ENCODE measurements at places on chromosomes 6 and 20.

DNA sequence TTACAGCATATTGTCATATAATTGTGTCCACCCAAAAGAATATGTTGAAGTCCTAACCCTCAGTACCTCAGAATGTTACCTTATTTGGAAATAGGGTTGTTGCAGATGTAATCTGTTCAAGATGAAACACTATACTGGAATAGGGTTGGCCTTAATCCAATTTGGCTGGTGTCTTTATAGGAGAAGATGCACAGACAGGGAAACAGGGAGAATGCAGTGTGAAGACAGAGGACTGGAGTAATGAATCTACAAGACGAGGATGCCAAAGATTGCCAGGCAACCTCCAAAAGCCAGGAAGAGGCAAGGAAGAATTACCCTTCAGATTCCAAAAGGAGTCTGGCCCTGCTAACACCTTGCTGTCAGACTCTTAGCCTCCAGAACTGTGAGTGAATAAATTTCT, 482.9 kb downstream of the PTPRT start:
- DNase-seq = no peak

- no peak for DNase-seq
Observed at GRCh38 chr6:157158897-157159296, 164.4 kb downstream of the TMEM242 start.

- DNase-seq = no peak
Observed at GRCh38 chr20:24718696-24719095, 230.4 kb upstream of the CST7 start.

DNA sequence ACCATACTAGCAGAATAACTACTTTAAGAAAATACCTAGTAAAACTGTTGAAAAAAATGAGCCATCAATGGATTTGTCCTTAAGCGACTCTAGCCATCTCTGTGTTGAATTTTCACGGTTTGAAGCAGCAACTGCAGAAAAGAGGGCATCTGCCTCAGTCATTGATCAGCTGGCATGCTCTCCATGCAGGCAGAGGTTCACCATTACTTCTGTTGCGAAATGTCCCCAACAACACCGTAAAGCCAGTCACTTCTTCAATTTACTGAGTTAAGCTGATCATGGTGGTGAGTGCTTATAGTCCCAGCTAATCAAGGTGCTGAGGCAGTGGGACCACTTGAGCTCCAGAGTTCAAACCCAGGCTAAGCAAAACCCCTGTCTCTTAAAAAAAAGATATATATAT, 11.1 kb downstream of the TPD52L1 start:
- no peak for DNase-seq

DNA sequence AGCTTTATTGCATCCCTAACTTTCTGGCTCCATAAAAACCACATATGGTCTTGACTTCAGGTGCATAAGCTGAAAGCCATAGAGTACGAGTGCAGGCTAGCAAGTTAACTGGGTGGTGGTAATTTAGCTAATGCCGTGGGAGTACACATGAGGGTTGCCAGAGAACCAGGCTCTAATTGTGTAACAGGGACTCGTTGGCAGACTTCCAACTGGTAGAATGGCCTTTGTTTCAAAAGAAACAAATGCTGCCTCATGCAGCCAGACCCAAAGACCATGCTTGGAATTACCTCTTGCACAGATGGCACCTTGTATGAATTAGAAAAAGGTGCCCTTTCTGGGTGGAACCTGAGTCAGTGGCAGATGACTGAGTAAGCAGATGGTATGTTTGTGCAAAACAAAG, 73.2 kb downstream of the LY86 start:
- DNase-seq = peak; percentile 54
